Putamen (tissue), 1 donor: ENCODE measurements at places on chromosomes 7 and 10.

GRCh38 chr7:72538856-72539255, 126.7 kb upstream of the CALN1 start:
- DNase-seq, result peak; percentile 28

DNA sequence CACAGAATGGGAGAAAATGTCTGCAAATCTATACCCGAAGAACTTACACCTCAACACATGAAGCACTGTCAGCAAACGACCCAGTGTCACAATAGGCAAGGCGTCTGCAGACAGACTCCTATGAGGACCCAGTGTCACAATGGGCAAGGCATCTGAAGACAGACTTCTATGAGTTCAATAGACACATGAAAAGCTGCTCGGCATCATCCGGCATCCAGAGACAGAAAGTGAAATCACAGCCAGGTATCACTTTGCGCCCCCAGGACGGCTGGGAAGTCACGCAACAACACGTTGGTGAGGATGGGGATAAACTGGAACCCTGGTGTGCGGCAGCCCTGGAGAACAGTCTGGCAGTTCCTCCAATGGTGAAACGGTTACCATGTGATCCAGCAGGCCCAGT, 273.2 kb downstream of the ELFN1 start:
- DNase-seq, result no peak

DNA sequence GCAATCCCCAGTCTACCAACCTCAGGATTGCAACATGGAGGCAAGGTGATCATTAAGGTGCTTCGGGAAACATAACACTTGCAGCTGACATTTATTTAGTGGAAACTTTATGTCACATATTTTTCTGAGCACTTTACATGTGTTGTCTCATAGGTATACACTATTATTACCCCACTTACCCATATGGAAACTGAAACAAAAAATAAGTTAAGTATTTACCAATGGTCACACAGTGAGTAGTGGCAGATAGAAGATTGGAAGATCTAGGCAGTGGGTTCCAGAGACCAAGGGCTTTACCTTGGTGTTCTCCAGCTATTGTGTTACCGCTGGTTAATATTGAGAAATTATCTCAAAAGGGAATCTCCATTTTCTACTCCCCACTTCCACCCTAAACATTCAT, 1279.1 kb upstream of the SORCS1 start:
- DNase-seq, result no peak

GRCh38 chr10:68330852-68331454, 911 bp upstream of the HNRNPH3 start:
- DNase-seq, result peak; percentile 61

- DNase-seq, result no peak
These were observed 25.7 kb downstream of the FOXL3 start for GRCh38 chr7:315516-316265.

GRCh38 chr10:44028384-44029137, 356.3 kb downstream of the CXCL12 start:
- DNase-seq, result no peak

GRCh38 chr10:75179657-75180177, 30.9 kb upstream of the VDAC2 start:
- no peak for DNase-seq

DNA sequence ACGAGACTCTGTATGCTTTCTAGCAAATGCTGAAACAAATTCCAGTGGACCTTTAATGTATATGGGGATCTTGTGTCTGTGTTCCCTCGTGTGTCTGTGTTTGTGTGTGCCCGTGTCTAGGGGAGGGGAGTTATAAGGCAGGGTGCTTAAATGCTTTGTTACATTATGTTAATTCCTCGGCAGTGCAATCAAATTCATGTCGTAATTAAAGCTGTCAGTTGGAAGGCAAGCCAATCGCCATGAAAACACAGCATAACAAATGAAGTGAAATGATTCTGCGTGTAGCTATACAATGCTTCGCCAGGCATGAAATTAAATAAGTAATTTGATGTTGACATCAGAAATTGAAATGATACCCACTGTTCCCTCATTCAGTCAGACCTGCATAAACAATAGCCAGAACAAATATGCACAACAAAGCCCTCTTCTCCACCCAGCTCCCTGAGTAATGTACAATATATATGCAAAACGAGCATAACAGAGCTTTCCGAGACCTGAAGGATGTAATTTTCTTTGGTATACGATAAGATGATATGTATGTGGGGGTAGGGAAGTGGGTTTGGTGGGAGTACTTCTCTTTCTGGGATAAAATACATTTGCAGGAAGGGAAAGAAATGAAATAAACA, 534.1 kb downstream of the AUTS2 start:
- no peak for DNase-seq

DNA sequence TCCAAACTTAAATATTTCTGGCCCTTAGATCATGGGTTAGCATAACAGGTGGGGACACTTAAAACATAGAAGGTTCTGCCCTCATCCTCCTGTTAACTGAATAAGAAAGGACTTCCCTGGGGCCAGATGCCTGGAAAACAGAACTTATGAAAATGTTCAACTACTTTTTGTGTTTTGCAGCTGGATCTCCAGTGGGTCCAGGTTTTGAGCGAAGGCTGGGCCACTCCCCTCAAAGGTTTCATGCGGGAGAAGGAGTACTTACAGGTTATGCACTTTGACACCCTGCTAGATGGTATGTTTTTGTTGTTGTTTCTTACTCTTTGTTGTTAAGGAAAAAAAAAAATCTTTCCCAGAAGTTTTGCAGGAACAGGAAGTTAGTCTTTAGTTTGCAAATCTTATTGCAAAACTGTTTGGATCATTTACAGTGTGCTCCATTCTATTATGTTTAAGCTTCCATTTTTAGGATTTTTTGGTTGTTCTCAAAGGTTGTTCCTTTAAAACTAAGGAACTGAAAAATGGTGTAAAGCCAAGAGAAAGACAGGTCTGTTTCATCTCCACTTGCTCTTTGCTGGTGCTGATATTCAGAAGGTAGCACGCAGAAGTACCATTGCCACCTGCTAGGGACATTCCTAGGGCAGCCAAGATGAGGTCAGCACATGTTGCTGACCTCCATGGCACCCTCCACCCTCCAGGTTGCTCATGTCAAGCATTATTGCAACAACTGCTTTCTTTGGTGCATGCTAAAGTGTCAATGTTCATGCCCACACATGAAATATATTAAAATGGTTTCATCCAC, 56.1 kb downstream of the PAPSS2 start:
- DNase-seq, result no peak

- DNase-seq, result no peak
These were observed 27.3 kb upstream of the HERPUD2 start for GRCh38 chr7:35722054-35722849.

DNA sequence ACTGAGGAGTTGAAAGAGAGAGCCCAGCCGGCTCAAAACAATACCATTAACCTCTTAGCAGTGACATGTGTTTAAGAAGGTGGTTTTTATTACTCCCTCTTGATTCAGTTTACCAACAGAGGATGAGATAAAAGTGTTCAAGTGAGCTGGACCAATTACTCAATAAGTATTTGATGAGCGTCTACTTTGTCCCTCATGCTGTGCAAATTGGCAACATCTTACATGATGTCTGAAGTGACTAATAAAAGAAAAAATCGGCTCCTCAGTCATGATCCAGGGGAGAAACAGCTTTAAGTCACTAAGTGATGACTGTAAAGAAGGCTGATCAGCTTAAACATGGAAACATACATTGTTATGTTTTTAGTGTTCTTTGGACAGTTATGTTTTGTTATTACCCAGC, 7.8 kb downstream of the WNT16 start:
- no peak for DNase-seq

- DNase-seq, result no peak
These were observed 998 bp downstream of the CYP3A43 start for GRCh38 chr7:99828811-99829210.

DNA sequence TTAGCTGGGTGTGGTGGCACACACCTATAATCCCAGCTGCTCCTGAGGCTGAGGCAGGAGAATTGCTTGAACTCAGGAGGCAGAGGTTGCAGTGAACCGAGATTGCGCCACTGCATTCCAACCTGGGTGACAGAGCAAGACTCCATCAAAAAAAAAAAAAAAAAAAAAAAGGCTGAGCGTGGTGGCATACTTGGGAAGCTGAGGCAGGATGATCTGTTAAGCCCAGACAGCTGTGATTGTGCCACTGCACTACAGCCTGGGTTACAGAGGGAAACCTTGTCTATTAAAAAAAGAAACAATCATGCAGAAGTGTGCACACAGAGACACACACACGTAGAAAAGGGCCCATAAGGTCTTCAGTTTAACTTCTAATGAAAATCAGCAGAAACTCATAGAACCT, 150.6 kb downstream of the TPST1 start:
- DNase-seq, result no peak

- peak; percentile 87 for DNase-seq
These were observed 9.9 kb upstream of the FAM180A start for GRCh38 chr7:135758531-135758932.

DNA sequence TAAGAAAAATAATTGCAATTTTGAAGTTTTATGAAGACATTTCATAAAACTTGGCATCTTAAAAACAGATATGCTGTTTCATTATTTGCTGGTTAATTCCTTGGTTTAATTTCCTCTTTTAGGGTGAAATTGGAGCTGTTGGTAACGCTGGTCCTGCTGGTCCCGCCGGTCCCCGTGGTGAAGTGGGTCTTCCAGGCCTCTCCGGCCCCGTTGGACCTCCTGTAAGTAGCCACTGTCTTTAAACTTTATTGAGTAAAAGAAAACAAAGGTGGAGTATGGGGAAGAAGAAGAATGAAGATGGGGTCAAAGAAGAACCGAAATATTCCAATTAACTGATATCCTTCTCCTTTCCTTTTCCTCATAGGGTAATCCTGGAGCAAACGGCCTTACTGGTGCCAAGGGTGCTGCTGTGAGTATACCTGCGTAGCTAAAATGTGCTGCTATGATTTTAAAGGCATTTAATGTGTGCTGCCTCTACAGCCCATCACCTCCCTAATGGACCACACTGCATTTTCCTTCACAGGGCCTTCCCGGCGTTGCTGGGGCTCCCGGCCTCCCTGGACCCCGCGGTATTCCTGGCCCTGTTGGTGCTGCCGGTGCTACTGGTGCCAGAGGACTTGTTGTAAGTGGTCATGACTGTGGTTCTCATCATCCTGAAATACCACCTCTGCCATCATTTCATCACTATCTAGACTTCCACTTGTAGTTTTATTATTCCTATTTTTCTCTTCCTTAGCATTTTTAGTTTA, 14.7 kb downstream of the COL1A2 start:
- no peak for DNase-seq

- DNase-seq, result no peak
These were observed 231.1 kb downstream of the REEP3 start for GRCh38 chr10:63752318-63752717.
